CD4-positive, alpha-beta T cell treated with Interleukin-4 for 4 hours (primary cell): ENCODE measurements at places on chromosomes 16 and 17.
A peak's percentile ranks its signal among the peaks of the same experiment; 100 is the strongest.

DNA sequence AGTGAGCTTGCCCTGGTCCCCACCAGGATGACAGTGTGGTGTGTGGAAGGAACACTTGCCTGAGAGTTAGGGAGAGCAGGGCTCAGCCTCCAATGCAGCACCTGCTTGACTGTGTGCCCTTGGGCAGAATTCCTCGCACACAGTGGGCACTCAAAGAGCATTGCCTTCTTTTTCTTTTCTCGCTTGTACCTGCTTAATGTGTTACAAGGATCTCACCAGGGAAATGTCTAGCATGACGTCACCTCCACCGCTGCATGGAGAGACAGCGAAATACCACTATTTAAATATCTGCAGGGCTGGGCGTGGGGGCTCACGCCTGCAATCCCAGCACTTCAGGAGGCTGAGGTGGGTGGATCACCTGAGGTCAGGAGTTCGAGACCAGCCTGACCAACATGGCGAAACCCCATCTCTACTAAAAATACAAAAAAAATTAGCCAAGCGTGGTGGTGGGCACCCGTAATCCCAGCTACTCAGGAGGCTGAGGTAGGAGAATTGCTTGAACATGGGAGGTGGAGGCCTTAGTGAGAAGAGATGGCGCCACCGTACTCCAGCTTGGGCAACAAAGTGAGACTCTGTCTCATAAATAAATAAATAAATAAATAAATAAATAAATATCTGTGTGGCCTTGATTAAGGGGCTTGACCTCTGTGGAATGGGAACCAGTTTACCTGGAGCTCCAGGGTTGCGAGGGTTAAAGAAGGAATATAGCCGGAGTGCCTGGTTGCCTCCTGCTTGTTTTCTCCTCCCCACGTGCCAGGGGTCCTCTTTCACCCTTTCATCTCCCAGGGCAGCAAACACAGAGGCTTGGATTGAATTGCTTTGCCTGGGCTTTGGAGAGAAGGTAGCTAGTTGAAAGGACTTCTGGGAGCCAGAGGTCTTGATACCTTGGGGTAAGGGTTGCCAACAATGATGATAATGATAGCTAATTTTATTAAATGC is 16.3 kb downstream of the SNX29 start:
- DNase-seq, result no peak

DNA sequence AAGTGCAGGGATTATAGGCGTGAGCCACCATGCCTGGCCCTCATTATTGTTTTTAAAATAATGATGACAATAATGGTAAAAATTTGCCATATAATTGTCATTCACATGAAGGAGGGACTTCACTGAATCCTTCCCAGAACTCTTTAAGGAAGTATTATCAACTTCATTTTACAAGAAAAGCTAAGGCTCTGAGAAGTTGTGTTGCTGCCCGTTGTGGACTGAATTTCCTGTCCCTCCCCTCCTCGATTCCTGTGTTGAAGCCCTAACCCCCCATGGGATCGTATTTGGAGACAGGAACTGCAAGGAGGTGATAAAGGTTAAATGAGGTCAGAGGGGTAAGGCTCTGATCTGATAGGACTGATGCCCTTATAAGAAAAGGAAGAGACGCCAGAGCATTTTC is 458.0 kb downstream of the HAPSTR1 start:
- no peak for DNase-seq

GRCh38 chr17:17509601-17510425 is 13.6 kb upstream of the RASD1 start:
- no peak for DNase-seq

GRCh38 chr17:46175891-46176290 is 17.3 kb downstream of the KANSL1 start:
- no peak for DNase-seq

GRCh38 chr17:64457156-64457555 is 8.2 kb downstream of the MILR1 start:
- DNase-seq, result no peak

DNA sequence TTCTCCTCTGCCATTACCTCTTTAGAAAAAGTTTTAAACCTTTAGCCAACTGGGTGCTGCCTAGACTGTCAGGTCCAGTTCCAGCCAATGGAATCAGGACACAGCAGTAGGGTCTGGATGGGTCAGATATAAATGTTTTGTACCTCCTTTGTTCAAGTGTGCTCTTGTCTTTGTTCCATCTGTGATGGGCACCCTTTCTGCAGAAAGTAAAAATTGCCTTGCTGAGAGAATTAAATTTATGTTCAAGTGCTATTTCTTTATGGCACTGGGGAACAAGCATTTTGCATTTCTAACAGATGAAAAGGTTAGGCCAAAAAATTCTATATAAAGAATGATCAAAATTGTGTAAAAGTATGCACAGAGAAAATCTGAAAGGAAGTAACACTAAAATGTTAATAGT is 5.2 kb upstream of the HP start:
- no peak for DNase-seq

- DNase-seq, result no peak
Observed at GRCh38 chr17:75691801-75692626, 24.9 kb downstream of the SAP30BP start.

DNA sequence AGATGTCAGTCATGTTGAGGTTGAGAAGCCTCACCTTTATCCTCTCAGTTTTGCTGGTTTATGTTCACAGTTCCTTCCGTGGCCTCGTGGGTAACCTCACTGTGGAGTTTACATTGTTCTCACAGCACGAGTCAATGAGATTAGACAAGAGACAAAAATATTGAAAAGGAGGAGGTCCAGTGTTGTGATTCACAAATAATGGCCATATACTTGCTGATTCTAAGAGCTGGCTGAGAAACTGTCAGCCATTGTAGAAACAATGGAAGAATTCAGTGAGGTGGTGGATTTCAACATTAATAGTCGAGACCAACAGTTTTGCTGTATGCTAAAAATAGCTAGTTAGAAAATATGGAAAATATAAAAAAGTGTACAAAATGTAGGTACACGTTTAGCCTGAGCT is 176.4 kb upstream of the WSCD1 start:
- no peak for DNase-seq

DNA sequence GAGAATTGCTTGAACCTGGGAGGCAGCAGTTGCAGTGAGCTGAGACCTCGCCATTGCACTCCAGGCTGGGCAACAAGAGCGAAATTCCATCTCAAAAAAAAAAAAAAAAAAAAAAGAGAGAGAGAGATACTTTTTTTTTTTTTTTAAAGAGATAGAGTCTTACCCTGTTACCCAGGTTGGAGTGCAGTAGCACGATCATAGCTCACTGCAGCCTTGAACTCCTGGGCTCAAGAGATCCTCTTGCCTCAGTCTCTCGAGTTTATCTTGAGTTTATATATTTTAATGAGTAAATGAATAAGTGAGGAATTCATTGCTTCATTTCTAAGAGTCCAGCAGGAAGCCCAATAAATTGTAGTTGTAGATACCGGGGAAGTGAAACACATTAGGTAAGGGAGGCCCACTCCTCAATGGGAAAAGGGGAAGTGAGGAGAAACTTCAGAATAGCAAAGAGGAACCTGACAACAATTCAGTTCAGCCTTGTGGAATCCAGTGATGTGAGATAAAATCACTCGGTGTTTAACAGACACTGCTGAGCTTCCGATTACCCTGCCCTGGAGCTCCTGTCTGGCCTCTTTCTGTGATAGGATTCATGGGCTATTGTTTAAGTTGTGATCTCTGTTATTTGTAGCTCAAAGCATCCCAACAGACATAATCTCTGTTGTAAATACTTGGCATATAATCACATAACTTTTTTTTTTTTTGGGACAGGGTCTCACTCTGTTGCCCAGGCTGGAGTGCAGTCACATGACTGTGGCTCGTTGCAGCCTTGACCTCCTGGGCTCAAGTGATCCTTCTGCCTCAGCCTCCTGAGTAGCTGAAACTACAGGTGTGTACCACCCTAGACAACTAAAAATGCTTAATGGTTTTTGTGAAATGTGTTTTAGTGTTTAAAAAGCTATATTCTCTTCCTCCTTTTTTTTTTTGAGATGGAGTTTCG is 15.8 kb upstream of the ITGAM start:
- peak; percentile 29 for DNase-seq

DNA sequence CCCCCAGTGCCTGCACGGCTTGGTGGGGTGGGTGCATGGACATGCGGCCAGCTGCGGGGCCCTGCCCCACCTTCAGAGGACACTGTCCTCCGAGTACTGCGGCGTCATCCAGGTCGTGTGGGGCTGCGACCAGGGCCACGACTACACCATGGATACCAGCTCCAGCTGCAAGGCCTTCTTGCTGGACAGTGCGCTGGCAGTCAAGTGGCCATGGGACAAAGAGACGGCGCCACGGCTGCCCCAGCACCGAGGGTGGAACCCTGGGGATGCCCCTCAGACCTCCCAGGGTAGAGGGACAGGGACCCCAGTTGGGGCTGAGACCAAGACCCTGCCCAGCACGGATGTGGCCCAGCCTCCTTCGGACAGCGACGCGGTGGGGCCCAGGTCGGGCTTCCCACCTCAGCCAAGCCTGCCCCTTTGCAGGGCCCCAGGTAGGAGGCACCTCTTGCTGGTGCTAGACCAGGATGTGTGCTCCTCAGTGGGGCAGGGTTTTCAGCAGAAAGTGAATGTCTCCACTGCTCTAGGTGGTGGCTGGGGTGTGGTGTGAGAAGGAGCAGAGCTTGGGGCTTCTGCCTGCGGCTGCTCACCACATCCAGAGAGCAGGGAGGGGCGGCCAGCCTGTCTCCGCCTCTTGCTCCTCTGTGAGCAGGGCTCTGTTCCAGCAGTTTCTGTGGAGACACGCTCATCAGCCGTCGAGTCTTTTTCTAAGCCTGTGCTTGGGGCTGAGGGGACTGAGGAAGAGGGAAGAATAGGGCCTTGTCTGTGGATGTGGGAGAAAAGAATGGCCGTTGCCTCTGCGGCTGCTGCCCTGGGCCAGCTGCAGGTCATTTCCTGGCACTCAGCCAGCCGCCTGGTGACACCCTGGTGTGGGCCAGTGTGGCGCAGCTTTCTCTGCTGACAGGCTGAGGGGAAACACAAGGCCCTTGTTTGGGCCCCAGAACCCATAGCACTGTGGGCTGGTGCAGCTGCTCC is 2.2 kb downstream of the ZNF276 start:
- peak; percentile 93 for DNase-seq
